Neural crest cell (in vitro differentiated cells): ENCODE measurements at places on chromosomes 3 and 15.
A peak's percentile ranks its signal among the peaks of the same experiment; 100 is the strongest.

- DNase-seq = peak; percentile 26
Observed at GRCh38 chr15:89575656-89576416, 567 bp downstream of the TICRR start.

- DNase-seq = no peak
Observed at GRCh38 chr15:29522373-29523276, 253.0 kb upstream of the NSMCE3 start.

DNA sequence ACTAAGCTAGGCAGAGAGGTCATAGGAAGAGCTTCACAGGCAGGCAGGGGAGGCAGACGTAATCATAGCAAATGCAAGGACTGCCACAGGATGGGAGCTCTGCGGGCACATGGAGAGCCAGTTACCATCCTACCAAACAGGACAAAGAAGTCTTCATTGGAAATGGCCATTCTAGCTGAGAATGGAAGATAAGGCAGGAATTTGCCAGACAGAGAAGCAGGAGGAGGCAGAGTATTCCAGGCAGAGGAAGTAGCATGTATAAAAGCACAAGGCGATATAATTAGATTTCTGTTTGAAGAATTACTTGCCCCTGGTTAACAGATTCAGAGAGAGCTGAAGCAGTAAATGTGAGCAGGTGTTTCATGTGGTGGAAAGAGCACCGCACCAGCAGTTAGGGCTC lies 3.5 kb upstream of the SEMA5B start:
- no peak for DNase-seq

DNA sequence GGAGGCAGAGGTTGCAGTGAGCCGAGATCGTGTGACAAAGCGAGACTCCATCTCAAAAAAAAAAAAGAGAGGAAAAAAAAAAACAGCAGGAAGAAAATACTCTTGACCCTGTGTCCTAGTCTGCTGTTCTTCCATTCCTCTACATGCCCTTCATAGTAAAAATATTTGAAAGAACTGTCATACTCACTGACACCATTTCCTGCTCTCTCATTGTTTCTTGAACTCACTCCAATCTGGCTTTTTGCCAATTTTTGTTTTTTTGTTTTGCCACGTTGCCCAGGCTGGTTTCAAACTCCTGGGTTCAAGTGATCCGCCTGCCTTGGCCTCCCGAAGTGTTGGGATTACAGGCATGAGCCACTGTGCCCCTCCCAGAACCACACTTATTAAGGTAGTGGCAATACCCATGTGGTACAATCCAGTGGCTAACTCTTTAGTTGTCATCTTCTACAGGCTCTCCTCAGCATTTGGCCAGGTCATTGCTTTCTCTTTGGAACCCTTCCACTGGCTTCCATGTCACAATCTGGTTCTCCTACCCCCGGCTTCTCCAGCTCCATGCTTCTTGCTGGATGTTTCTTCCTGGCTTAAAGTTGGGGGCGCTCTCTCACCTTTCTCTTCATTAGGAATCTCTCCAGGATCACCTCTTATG lies 238.2 kb upstream of the C2CD4B start:
- no peak for DNase-seq

DNA sequence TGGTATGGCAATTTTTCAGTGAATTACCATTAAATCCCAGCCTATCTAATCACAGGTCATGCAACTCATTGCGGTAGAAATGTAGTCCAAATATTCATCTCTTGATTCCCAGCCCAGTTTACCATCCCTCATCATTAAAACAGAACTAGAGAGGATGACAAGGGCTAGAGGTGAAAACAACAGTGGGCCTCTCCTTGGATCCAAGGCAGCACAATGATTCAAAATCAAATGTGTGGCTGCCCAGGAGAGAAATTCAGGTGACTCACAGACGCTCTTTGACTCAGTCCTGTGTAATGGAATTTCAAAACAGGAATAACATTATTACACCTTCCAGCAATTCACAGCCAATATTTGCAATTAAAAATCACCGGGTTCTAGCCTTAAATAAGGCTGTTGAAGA lies 246.5 kb downstream of the TBL1XR1 start:
- no peak for DNase-seq

GRCh38 chr15:88979674-88980073 lies 66.5 kb upstream of the MFGE8 start:
- no peak for DNase-seq

DNA sequence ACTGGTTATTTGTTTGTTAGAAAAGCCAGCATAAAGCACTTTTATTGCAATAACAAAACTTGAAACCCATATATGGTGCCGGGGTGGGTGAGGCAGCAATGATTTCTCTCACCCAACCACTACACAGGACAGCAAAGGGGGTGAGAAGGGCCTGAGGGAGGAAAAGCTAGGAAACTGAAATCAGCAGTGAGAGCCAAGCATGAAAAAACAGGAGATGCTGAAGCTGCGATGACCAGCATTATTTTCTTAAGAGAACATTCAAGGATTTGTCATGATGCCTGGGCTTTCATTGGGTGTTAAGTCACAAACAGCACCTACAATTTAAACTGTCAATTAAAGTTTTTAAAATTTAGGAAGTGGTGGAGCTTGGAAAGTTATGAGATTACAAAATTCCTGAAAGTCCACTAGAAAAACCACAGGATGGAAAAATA lies 11.9 kb upstream of the TM4SF4 start:
- DNase-seq = no peak
